IMR-90 (cell line): ENCODE measurements at places on chromosomes 1 and 21. TPM values are rescaled to one million over a fixed set of nuclear protein-coding genes. Genes with fewer than 3 reads are reported as not detected.

Gene RPE65
- under 0.01 TPM in 1 of 2 replicates, not detected in the other for total RNA-seq

- peaks cover 5% of the 10 kb centered on the region; the same call in 1 of the 2 replicates for H3K27me3 ChIP-seq
- no peaks in the 10 kb centered on the region for H3K36me3 ChIP-seq
- no peak overlapping the region for H3K27ac ChIP-seq
- DNase-seq = no peak
Observed at GRCh38 chr1:17250601-17251000, 1.7 kb downstream of the PADI3 start.

- H3K36me3 ChIP-seq = no peaks in the 10 kb centered on the region
- H3K4me1 ChIP-seq = no peaks in the 10 kb centered on the region
- H3K27me3 ChIP-seq = no peaks in the 10 kb centered on the region
- DNase-seq = no peak
Observed at GRCh38 chr1:15362737-15363128, 47.0 kb upstream of the EFHD2 start.

DNA sequence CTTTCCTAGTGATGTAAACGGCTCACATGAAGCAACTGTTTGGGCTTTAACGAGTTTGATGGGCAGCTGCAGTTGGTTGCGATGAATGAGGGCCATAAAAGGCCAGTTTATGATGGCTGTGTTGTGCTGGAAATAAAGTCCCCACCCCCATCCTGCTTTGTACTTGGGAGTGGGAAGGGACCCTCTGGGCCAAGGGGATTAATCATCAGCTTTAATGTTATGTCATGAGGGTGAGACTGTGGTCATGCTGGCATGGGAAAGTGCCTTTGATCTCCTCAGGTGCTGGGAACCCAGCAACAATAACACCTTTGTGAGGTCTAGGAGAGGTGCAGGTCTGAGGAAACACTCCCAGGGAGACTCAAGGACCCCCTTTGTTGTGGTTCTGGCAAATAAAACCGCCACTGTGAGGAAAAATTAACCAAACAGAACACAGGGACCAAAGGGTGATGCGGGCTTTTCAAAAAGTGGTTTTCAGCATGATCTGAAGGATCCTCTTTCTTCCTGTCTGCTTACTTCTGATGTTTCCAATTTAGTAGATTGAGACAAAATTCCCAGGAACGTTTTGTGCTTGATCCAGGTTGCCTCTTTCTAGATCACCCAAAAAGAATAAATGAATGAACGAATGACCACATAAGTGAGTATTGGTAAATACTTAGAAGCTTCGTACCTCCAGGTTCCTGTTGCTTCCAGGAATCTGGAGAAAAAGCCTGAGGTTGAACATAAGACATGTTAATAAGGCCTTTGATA lies 257.8 kb upstream of the HOOK1 start:
- H3K27me3 ChIP-seq = no peaks in the 10 kb centered on the region
- no peak for DNase-seq
- H3K27ac ChIP-seq = no peak overlapping the region
- no peak overlapping the region for H3K4me3 ChIP-seq
- peaks cover 6% of the 10 kb centered on the region; the same call in 1 of the 2 replicates for H3K4me1 ChIP-seq
- no peaks in the 10 kb centered on the region for H3K36me3 ChIP-seq

- peaks cover 5% of the 10 kb centered on the region; the same call in 1 of the 2 replicates for H3K27me3 ChIP-seq
- H3K27ac ChIP-seq = no peak overlapping the region
- H3K4me3 ChIP-seq = no peak overlapping the region
- H3K36me3 ChIP-seq = no peaks in the 10 kb centered on the region
Observed at GRCh38 chr1:983798-984475, 2.0 kb upstream of the PERM1 start.

GRCh38 chr1:111406321-111406768 lies 21.2 kb downstream of the OVGP1 start:
- H3K4me1 ChIP-seq = no peaks in the 10 kb centered on the region
- DNase-seq = peak; percentile 48
- no peak overlapping the region for H3K27ac ChIP-seq
- no peaks in the 10 kb centered on the region for H3K36me3 ChIP-seq
